ENCODE measurements at places on chromosomes 16 and 17. TPM values are rescaled to one million over a fixed set of nuclear protein-coding genes. Genes with fewer than 3 reads are reported as not detected.

DNA sequence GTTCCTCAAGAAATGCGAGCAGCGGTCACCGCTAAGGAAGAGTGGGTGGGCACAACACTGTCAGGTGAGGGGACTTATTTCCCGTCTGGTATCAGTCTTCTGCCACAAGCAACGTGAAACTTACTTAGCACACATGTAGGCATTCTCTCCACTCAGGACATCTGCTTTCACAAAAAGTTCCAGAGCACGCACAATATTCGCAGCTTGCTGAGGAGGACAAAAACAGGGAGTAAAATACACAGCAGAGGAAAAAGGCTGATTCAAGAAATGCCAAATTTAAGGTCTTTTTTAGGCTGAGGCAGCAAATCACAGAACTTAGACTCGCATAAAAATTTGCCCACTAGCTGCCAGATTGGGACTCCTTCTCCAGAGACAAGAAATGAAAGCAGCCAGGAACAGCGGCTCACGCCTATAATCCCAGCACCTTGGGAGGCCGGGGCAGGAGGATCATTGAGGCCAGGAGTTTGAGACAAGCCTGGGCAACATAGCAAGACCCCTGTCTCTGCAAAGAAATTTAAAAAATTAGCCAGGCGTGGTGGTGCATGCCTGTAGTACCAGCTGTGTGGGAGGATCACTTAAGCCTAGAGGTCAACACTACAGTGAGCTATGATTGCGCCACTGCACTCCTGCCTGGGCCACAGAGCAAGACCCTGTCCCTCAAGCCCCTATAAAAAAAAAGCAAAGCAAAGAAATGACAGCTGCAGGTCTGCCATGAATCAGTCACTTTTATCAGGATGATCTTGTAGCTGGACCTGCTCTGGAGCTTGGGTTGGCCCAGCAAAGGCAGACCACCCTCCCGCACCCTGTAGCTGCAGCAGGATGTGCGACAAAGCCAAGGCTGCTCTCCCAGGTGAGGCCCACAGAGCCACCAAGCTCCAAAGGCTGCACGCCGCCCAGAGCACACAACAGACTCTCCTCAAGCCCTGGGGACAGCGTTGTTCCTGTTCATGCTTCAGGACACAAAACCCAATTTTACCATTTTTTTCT is 20.5 kb downstream of the USP36 start:
- H3K36me3 ChIP-seq: peaks cover 70% of the 10 kb centered on the region
- no peak for DNase-seq
- peaks cover 17% of the 10 kb centered on the region for H3K4me1 ChIP-seq
- no peaks in the 10 kb centered on the region for H3K27me3 ChIP-seq

- no peaks in the 10 kb centered on the region for H3K36me3 ChIP-seq
- DNase-seq: no peak
- no peaks in the 10 kb centered on the region for H3K27me3 ChIP-seq
- no peak overlapping the region for H3K4me3 ChIP-seq
- no peak overlapping the region for H3K27ac ChIP-seq
Observed at GRCh38 chr16:69494991-69495392, 70.6 kb downstream of the CYB5B start.

DNA sequence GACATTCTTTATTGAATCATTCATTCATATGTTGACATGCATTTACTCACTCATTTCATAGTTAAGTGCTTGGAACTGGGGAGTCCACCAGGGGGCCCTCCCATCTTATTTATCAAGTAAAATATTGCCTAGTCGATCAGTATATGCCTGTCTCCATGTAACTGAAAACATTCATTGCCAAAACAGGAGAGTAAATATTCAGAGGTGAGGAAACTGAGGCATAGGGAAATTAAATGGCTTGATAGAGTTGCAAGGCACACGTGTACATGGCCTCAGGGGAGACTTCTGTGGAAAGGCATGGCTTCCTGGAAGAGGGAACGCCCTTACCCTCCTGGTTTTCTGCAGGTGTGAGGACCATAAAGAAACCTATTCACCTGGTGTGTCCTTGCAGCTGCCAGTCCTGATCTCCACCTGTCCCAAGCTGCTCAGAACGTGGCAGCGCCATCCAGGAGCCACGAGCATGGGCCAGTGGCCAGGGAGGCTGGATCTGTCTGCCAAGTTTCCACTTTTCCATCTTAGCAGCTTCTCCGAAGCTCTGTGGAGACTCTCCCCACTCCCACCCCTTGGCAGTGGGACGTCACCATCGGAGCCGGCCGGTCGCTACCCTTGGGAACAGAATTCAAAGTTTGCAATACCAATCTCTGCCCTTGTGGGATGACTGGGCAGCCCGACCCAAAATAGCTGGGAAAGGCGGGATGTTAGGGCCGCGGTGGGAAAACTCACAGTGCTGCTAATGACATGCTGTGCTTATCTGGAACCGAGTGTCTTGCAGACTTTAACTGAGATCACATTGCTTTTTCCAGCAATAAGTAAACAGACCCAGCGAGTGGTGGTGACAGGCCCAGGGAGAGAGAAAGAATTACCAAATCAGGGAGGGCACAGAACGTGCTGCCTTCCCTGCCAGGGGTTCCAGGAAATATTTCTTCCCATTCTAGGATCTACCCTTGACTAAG is 4.1 kb upstream of the C1QTNF1 start:
- H3K4me3 ChIP-seq: no peak overlapping the region
- no peak for DNase-seq
- no peaks in the 10 kb centered on the region for H3K36me3 ChIP-seq
- H3K27me3 ChIP-seq: peaks cover 2% of the 10 kb centered on the region

DNA sequence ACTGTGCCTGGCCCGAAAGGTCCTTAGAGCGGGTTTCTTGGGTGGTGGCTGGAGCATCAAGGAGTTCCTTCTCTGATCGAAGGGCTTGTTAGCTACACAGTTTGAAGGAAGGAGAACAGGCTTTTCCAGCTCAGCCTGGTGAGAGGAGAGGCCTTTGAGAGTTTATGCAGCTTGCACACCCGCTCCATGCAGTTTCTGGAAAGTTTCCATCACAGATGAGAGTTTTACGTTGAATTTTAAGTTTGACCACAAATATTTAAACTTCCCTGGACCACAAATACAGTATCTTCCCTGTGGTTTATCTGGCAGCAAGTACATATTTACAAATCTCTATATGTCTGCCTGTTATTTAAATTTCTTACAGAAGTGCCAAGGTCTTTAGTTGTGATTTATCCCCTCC is 56.8 kb downstream of the HIC1 start:
- no peak for DNase-seq
- no peaks in the 10 kb centered on the region for H3K27me3 ChIP-seq
- H3K36me3 ChIP-seq: no peaks in the 10 kb centered on the region

Gene CHP2
- total RNA-seq: not detected

DNA sequence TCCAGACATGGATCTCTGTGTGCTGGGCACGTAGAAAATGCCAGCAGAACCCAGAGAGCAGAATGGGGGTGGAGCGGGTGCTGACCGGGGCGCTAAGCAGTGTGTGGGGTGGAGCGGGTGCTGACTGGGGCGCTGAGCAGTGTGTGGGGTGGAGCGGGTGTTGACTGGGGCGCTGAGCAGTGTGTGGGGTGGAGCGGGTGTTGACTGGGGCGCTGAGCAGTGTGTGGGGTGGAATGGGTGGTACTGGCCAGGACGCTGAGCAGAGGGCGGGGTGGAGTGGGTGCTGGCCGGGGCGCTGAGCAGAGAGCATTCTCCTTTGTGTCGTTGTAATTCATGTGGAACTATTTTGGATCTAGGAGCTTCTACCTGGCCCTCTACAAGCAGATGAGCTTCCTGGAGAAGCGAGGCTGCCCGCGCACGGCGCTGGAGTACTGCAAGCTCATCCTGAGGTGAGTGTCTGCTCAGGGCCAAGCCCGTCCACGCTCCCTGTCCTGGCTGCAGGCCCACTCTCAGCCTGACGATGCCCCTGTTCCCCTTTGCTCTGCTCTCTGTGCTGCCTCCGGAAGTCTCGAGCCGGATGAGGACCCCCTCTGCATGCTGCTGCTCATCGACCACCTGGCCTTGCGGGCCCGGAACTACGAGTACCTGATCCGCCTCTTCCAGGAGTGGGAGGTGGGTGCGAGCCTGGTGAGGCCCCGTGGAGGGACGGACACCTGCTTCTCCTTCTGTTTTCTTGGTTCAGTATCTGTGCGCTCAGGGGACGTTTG is 20.3 kb upstream of the MC1R start:
- peaks cover 41% of the 10 kb centered on the region for H3K36me3 ChIP-seq
- no peak overlapping the region for H3K4me3 ChIP-seq
- no peak overlapping the region for H3K27ac ChIP-seq
- no peak for DNase-seq
- no peaks in the 10 kb centered on the region for H3K27me3 ChIP-seq

Gene RHBDL1
- 5.4 TPM for total RNA-seq

GRCh38 chr16:26453215-26453614 is 613.5 kb upstream of the C16orf82 start:
- no peaks in the 10 kb centered on the region for H3K4me1 ChIP-seq
- H3K36me3 ChIP-seq: no peaks in the 10 kb centered on the region
- H3K4me3 ChIP-seq: no peak overlapping the region
- H3K27me3 ChIP-seq: no peaks in the 10 kb centered on the region

GRCh38 chr16:58125781-58126335 is 3.3 kb downstream of the CFAP20 start:
- DNase-seq: no peak
- H3K4me1 ChIP-seq: peaks cover 45% of the 10 kb centered on the region
- no peak overlapping the region for H3K4me3 ChIP-seq
- no peaks in the 10 kb centered on the region for H3K36me3 ChIP-seq
